Gastroesophageal sphincter (tissue), 4 donors: ENCODE measurements at places on chromosomes 13 and 19.

- no peaks in the 10 kb centered on the region for H3K36me3 ChIP-seq
- peaks cover 7% of the 10 kb centered on the region for H3K27me3 ChIP-seq
Measured at GRCh38 chr19:40614622-40615411, 13.6 kb downstream of the LTBP4 start.

DNA sequence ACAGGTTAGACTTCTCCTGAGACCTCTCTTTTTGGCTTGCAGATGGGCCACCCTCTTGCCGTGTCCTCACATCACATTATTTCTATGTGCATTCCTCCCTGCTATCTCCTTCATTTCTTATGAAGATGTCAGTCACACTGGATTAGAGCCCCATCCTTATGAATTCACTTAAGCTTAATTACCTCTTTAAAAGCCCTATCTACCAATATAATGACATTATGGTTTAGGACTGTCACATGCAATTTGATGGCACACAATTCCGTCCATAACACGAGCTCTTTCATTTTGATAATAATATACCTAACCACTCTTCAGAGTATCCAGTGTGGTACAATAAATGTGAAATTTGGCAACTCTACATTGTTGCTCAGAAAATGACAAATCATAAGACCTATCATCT lies 1037.3 kb downstream of the DIAPH3 start:
- H3K4me3 ChIP-seq, result no peak overlapping the region
- H3K27me3 ChIP-seq, result no peaks in the 10 kb centered on the region
- no peaks in the 10 kb centered on the region for H3K36me3 ChIP-seq
- H3K4me1 ChIP-seq, result no peaks in the 10 kb centered on the region
- no peak overlapping the region for H3K27ac ChIP-seq

DNA sequence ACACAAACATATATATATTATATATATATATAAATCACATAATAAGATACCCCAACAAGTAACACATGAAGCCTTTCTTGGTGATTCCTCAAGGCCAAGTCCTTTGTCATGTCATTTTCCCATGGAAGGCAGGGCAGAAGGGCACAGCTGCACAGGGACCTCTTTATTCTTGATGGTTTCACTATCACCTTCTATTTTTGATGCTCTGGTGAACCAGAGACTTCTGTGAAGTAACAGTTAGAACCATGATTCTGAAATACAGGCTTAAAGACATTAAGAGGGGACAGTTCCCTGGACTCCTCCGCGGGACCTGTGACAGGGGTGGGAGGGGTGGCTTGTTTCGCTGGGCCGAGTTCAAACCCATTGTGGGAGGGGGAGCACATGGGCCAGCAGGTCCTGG lies 104.0 kb downstream of the DGKH start:
- H3K4me3 ChIP-seq, result no peak overlapping the region
- H3K4me1 ChIP-seq, result no peaks in the 10 kb centered on the region
- H3K36me3 ChIP-seq, result no peaks in the 10 kb centered on the region
- H3K27me3 ChIP-seq, result no peaks in the 10 kb centered on the region

DNA sequence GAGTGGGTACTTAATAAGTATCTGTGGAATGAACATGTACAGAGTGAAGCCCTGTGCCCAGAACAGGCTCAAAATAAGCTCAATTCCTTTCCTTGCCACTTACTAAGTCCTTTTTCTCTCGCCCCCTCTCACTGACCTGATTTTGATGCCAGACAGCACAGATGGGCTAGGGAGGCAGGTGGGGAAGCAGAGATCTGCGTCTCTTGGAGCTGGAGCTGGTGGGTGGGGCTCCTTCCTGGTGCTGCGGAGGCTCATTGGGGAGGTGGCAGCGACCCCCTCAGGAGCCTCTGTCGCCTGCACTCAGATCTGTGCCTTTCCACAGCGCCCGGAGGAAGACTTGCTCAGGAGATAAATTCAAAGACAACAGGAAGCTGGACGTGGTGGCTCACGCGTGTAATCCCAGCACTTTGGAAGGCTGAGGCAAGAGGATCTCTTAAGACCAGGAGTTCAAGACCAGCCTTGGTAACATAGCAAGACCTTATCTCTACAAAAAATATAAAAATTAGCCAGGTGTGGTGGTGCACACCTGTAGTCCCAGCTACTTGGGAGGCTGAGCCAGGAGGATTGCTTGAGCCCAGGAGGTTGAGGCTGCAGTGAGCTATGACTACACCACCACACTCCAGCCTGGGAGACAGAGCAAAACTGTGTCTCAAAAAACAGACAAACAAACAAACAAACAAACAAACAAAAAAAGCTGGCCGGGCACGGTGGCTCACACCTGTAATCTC lies 14.6 kb downstream of the AKT2 start:
- no peaks in the 10 kb centered on the region for H3K4me1 ChIP-seq
- ATAC-seq, result no peak
- no peak overlapping the region for H3K4me3 ChIP-seq

- no peak overlapping the region for H3K27ac ChIP-seq
- no peak for ATAC-seq
- H3K27me3 ChIP-seq, result no peaks in the 10 kb centered on the region
- no peaks in the 10 kb centered on the region for H3K36me3 ChIP-seq
- H3K4me1 ChIP-seq, result no peaks in the 10 kb centered on the region
Measured at GRCh38 chr19:28960986-28961705, 251.8 kb downstream of the UQCRFS1 start.

DNA sequence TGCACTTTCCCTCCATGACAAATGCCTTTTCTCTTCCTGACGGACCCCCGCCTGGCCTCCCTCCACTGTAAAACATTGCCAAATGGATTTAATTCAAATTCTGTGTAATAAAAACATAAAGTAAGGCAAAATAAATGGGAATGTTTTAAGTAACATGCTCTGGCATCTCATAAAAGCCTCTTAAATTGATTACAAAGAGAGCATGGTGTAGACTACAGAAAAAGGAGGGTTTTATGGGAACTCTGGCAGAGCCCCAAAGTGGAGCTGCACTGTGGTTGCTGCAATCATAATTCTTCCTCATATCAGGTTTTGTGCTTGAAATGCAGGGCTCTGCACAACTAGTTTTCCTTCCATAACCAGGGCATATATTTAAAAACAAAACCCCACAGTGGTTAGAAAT lies 44.3 kb upstream of the SIAH3 start:
- H3K4me3 ChIP-seq, result no peak overlapping the region
- H3K4me1 ChIP-seq, result no peaks in the 10 kb centered on the region
- no peaks in the 10 kb centered on the region for H3K36me3 ChIP-seq
- ATAC-seq, result no peak
- peaks cover 23% of the 10 kb centered on the region for H3K27me3 ChIP-seq

- no peaks in the 10 kb centered on the region for H3K27me3 ChIP-seq
- no peak overlapping the region for H3K27ac ChIP-seq
- H3K4me1 ChIP-seq, result no peaks in the 10 kb centered on the region
- ATAC-seq, result no peak
Measured at GRCh38 chr13:91368676-91369440, 21.4 kb downstream of the MIR17HG start.

DNA sequence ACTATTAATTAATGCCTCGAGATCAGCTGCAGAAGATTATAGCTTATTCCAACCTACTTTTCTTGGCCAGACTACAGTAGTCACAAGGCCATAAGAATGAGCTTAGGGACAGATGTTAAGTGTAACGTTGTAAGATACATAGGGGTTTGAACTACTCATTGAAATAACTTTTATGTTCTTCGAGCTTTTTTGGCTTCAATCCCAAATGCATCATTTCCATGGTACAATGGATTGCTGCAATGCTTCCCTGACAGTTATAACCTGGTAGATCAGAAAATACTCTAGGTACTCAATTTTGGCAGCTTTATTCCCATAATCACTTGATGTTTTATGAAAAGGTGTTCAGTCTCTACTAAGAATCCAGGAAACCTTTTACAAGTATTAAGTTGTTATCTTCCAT lies 2216.7 kb upstream of the PCDH20 start:
- H3K4me3 ChIP-seq, result no peak overlapping the region
- no peaks in the 10 kb centered on the region for H3K36me3 ChIP-seq
- ATAC-seq, result no peak

DNA sequence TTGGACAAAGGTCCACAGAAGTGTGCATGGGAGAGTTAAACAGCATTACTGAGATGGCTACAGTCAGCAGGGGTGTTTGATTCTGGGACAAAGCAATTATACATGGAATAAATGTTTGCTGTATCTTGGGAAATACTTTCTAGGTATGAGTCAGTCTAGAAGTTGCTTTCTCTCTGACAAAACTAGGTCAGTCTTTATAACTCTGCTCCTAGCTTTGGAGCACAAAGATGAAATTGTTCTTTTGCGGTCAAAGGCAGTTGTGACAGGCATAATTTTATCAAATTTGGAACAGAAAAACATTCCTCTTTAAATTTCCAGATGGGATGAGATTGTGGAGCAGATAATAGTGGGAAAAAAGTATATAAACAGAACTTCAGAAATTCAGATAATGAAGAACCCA lies 1045.4 kb upstream of the MIR17HG start:
- no peak overlapping the region for H3K4me3 ChIP-seq
- H3K27ac ChIP-seq, result no peak overlapping the region
- no peak for ATAC-seq
- H3K36me3 ChIP-seq, result no peaks in the 10 kb centered on the region
- H3K27me3 ChIP-seq, result no peaks in the 10 kb centered on the region
- H3K4me1 ChIP-seq, result no peaks in the 10 kb centered on the region

DNA sequence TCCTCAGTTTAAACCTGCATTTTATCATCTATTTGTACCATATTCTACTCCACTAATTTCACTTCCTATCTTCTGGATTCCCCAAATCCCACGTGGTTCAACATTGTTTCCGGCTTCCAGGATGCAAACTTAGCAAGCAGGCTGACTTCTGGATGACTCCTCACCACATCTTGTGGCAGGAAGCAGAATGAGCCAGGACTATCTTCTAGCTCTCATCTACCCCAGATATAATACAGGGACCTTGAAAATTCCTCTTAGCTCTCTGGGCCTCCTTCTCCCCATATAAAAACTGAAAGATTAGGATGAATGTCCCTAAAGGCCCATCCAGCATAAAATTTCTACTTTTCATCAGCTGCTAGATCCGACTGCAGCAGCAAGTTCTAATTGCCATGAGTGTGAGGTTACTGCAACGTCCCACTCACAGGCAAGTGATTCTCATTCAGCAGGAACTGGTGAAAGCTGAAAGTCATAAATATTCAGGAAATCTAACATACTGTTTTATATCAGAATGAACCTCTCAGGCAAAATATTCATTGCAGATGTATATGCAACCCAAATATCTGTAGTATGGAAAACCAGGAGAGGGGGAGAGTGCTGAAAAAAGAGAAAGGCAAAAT lies 93.4 kb downstream of the KCTD12 start:
- no peaks in the 10 kb centered on the region for H3K27me3 ChIP-seq
- no peak overlapping the region for H3K27ac ChIP-seq
- peaks cover 24% of the 10 kb centered on the region for H3K4me1 ChIP-seq
- ATAC-seq, result peak; percentile 60
- no peak overlapping the region for H3K4me3 ChIP-seq

GRCh38 chr13:24747248-24748060 lies 16.5 kb upstream of the RNF17 start:
- H3K4me1 ChIP-seq, result no peaks in the 10 kb centered on the region
- peaks cover 68% of the 10 kb centered on the region for H3K27me3 ChIP-seq
- H3K4me3 ChIP-seq, result peak overlapping the region; percentile 34
- no peaks in the 10 kb centered on the region for H3K36me3 ChIP-seq
- ATAC-seq, result no peak
- no peak overlapping the region for H3K27ac ChIP-seq

- no peak overlapping the region for H3K4me3 ChIP-seq
- H3K36me3 ChIP-seq, result no peaks in the 10 kb centered on the region
- H3K4me1 ChIP-seq, result peaks cover 54% of the 10 kb centered on the region
- peak overlapping the region; percentile 49 for H3K27ac ChIP-seq
- no peak for ATAC-seq
- no peaks in the 10 kb centered on the region for H3K27me3 ChIP-seq
Measured at GRCh38 chr13:50994651-50995050, 85.1 kb downstream of the RNASEH2B start.

- H3K4me3 ChIP-seq, result no peak overlapping the region
- no peaks in the 10 kb centered on the region for H3K4me1 ChIP-seq
- peaks cover 11% of the 10 kb centered on the region for H3K27me3 ChIP-seq
- no peak for ATAC-seq
- no peaks in the 10 kb centered on the region for H3K36me3 ChIP-seq
- H3K27ac ChIP-seq, result no peak overlapping the region
Measured at GRCh38 chr13:113369881-113370280, 6.0 kb upstream of the GRTP1 start.

- no peak for ATAC-seq
- H3K4me1 ChIP-seq, result no peaks in the 10 kb centered on the region
- H3K4me3 ChIP-seq, result no peak overlapping the region
Measured at GRCh38 chr13:112928972-112929782, 39.8 kb upstream of the MCF2L start.

GRCh38 chr19:58356766-58357480 lies 3.6 kb upstream of the A1BG start:
- peaks cover 7% of the 10 kb centered on the region for H3K4me1 ChIP-seq
- peaks cover 61% of the 10 kb centered on the region for H3K27me3 ChIP-seq
- H3K4me3 ChIP-seq, result no peak overlapping the region
- no peaks in the 10 kb centered on the region for H3K36me3 ChIP-seq

GRCh38 chr13:112056284-112056727 lies 10.6 kb upstream of the SOX1 start:
- peaks cover 56% of the 10 kb centered on the region for H3K4me1 ChIP-seq
- H3K27me3 ChIP-seq, result peaks cover 100% of the 10 kb centered on the region
- ATAC-seq, result no peak
- H3K36me3 ChIP-seq, result no peaks in the 10 kb centered on the region

GRCh38 chr19:2495651-2496316 lies 19.9 kb downstream of the GADD45B start:
- H3K36me3 ChIP-seq, result no peaks in the 10 kb centered on the region
- no peaks in the 10 kb centered on the region for H3K27me3 ChIP-seq
- H3K4me3 ChIP-seq, result peak overlapping the region; percentile 29
- H3K27ac ChIP-seq, result peak overlapping the region; percentile 44
- H3K4me1 ChIP-seq, result no peaks in the 10 kb centered on the region

GRCh38 chr13:73492811-73493210 lies 434.0 kb downstream of the KLF5 start:
- H3K4me1 ChIP-seq, result no peaks in the 10 kb centered on the region
- H3K27me3 ChIP-seq, result no peaks in the 10 kb centered on the region
- no peak overlapping the region for H3K4me3 ChIP-seq
- no peaks in the 10 kb centered on the region for H3K36me3 ChIP-seq
- H3K27ac ChIP-seq, result no peak overlapping the region
- no peak for ATAC-seq

- ATAC-seq, result no peak
- no peak overlapping the region for H3K27ac ChIP-seq
- no peaks in the 10 kb centered on the region for H3K4me1 ChIP-seq
- H3K27me3 ChIP-seq, result peaks cover 65% of the 10 kb centered on the region
- H3K36me3 ChIP-seq, result no peaks in the 10 kb centered on the region
- no peak overlapping the region for H3K4me3 ChIP-seq
Measured at GRCh38 chr19:8665468-8666213, 33.0 kb downstream of the ACTL9 start.

DNA sequence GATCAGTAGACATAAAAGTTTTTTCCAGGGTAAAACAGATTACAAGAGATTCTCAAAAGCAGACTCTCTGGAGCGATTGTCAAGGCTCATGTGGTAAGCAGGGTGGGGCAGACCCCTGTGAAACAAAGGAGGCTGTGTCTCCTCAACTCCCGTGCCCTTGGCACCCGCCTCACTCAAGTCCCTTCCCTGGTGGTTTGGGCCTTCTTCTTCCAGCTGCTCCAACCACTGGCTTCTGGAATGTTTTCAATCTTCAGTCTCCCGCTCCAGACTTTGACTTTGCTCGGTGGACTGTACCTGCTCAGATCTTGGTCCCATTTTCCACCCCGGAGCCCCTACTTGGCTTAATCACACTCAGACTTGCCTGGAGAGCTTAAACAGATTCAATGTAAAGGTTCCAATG lies 74.8 kb upstream of the STK24 start:
- ATAC-seq, result no peak
- H3K36me3 ChIP-seq, result no peaks in the 10 kb centered on the region
- peaks cover 7% of the 10 kb centered on the region for H3K27me3 ChIP-seq
- H3K4me1 ChIP-seq, result no peaks in the 10 kb centered on the region
